Ammon's horn (tissue), 1 donor: ENCODE measurements at places on chromosomes 5 and 9.

DNA sequence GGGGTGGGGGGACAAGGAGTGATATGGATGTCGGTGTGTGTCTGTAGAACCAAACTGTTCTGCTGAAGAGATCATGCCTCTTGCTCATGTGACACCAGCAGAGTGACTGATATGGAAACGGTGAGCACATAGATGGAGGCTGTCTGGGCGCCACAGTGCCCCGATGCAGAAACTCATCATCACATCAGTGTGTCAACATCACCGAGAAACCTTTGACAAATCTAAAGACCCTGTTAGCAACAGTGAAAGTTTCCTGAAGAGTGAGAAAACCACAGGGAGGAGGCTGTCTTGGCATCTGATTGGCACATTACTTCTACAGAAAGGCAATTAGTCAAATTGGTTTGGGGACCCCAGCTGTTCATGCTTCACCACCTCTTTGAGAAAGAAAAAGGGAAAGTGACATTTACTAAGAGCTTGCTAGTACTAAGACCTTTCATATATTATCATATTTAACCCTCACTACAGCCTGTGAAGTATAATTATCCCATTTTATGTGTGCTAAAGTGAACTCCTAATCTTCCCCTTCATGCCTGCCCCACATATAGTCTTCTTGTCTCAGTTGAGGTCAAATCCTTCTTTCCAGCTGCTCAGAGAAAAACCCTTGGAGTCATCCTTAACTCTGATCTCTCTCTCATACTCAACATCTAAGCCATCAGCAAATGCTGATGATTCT lies 25.6 kb downstream of the CSF2 start:
- no peak for DNase-seq

- no peak for DNase-seq
Measured at GRCh38 chr5:78660401-78660800, 11.8 kb upstream of the LHFPL2 start.

- DNase-seq, result peak; percentile 32
Measured at GRCh38 chr9:110115341-110115820, 92.6 kb downstream of the C9orf152 start.

DNA sequence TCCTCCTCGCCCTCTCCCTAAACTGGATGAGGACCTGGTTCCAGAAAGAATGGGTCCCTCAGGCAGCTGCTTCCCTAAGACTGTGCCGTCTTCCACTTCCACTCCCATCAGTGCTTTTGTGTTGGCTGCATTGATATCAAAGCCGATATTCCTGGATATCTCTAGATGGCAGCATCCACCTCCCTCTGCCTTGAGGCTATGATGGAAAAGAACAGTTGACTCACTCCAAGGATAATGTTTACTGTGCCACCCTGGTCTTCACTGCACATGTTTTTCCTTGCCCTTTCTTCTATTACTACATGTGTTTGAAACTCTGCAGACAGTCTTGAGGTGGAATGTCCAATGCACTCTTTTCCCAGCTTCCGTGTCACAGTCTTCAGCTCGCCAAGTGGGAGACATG lies 211.6 kb downstream of the MAST4 start:
- peak; percentile 83 for DNase-seq

- peak; percentile 50 for DNase-seq
Measured at GRCh38 chr5:110757118-110757729, 18.4 kb downstream of the SLC25A46 start.

GRCh38 chr5:38404667-38405276 lies 146.4 kb downstream of the EGFLAM start:
- DNase-seq, result no peak

DNA sequence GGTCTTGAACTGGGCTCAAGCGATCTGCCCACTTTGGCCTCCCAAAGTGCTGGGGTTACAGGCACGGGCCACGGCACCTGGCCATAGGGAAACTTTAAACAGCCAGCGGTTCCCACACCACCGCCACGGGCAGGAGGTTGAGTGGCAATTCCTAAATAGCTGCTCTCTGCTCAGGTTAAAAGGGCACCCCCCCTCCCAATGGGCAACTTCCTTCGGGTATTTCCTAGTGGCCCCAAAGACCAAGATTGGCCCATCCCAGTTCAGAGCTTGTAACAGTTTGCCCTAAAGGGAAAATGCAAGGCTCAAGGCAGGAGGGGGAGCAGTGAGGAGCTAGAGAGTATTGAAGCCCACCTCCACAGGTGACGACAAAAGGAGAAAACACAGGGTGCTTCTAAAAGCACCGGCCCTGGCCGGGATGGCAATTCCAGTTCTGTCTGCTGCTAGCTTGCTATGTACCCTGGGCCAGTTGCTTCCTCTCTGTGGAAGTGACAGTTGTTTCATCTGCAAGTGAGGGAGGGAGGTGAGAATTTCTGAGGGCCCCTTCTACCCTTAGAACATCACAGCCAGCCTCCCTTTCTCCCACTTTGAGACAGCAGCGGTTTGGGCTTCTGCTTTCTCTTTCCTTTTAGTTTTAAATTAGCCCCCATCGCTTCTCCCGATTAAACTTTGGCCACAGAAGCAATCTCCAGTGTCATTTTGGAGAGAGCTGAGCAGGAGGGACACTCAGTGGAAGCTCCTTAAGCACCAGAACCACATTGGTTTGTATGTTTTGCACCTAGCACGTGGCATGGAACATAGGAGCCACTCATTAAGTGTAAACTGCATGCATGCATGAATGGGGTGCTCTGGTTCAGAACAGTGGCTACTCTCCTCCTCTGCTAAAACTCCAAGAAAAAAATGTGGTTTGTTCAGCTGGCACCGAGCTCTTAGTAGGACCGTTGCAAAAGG lies 17.3 kb upstream of the TNIP1 start:
- peak; percentile 37 for DNase-seq

GRCh38 chr5:101517795-101518194 lies 614.7 kb upstream of the ST8SIA4 start:
- DNase-seq, result no peak

DNA sequence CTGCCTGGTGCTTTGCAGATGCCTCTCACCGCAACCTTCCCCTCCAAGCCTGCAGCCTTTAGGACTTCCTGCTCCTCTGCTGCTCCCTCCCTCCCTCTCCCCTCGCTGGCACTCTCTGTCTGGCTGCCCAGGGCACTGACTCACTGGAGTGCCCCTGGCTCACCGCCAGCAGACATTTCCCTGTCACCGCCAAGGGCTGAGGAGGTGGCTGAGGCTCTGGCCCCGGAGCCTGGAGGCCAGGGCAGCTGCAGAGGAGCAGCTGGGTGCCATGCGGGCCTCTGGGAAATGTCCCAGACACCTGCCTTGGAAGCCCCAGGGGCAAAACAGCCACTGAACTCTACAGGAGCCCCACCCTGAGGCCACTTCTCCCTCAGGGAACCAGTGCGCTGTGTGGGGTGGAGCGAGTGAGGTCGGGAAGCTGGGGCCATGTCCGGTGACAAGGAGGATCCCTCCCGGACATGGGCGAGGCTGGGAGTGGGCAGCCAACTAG lies 53.4 kb downstream of the TENT4A start:
- peak; percentile 79 for DNase-seq

GRCh38 chr5:119301906-119302305 lies 53.9 kb upstream of the TNFAIP8 start:
- DNase-seq, result no peak

GRCh38 chr5:77849308-77849900 lies 73.3 kb upstream of the TBCA start:
- no peak for DNase-seq

- no peak for DNase-seq
Measured at GRCh38 chr9:112043423-112043822, 131.7 kb downstream of the SUSD1 start.

GRCh38 chr9:134554373-134555093 lies 87.1 kb upstream of the COL5A1 start:
- DNase-seq, result no peak

- no peak for DNase-seq
Measured at GRCh38 chr5:80695666-80696065, 40.9 kb upstream of the DHFR start.

GRCh38 chr5:102858808-102859207 lies 103.7 kb downstream of the PAM start:
- DNase-seq, result no peak

GRCh38 chr5:119382169-119382568 lies 26.4 kb downstream of the TNFAIP8 start:
- DNase-seq, result no peak

GRCh38 chr9:77751341-77752091 lies 103.4 kb upstream of the GNA14 start:
- DNase-seq, result peak; percentile 86

DNA sequence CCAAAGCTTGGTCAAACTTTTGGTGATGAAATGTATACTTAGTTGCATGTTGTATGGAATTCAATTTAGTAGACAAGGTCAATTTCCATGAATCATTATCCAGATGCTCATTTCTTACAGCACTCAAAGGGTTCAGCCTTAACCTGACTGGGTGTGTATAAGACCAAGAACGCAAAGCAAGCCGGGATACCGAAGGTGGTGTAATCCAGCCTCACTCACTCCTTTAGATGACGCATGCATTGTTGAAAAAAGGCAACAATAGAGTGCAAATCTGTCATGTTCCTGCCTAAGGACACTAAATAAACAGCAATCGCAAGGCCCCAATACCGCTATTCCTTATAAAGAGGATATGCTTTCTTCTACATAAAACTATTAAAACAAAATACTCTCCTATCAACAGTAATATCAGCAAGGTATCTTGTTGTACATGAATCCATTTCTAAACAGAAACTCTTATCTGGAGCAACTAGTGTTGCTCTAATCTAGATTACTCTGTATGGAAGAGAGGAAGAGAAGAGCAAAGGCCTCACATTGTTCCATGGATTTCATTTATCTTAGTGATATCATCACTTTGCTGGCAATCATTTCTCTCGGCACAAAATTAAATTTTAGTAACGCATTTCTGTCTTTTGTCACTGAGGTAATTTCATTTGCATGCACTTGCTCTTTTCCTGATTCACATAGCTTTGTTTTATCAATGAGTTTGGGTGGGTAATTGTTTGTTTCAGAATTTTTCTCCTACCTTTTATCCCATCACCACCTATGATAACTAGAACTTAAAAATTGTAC lies 96.2 kb downstream of the PLK2 start:
- no peak for DNase-seq

DNA sequence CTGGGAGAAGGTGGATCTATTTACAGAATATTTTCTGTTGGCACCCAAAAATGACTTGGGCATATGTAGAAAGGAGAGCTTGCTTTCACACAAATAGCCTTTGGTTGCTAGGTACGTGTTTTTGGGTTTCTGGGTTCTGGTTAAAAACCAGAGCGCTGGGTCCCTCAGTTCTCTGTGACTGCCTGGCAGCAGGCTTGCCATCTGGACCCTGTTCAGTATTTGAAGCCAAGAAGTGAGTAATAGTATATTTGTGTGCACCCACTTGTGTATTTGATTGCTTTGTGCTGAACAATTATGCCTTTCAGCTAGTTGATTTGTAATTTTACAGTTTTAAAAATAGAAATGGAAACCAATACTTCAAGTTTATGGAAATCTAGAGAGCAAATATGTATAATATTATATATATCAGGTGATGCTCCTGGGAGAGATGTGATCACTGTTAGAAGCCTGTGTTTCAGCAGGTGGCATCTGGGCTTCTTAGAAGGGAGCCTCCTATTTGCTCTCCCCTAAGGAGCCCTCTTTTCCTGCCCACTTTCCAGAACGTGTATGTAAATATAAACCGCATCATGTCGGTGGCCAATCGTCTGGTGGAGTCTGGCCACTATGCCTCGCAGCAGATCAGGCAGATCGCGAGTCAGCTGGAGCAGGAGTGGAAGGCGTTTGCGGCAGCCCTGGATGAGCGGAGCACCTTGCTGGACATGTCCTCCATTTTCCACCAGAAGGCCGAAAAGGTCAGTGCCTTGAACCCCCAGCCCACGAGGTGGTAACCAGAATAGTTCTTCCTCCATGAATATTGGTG lies 153.6 kb downstream of the TRIO start:
- DNase-seq, result peak; percentile 84

DNA sequence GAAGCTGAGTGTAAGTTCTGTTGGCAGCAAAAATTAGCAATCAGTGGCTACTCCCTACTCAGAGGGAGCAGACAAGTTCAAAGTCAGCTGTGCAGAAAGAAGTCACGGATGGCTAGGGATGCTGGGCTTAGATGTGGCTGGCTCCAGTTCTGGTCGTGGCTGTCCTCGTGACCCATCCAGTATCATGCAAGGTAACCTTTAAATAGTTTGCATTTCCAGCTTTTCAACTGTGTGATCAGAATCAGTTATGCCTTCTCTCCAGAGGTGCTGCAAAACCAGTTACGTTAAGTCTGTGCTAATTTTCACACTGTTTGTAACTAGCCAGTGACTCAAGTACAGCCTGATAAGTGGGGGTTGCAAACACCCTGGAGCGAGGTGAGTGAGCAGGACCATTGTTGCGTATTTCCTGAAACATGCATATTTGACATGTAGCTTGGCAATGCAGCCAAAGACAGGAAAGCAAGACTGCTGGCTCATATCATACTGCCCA lies 302.4 kb downstream of the ATPSCKMT start:
- no peak for DNase-seq

- no peak for DNase-seq
Measured at GRCh38 chr9:114281473-114282103, 41.3 kb upstream of the ORM1 start.

- DNase-seq, result no peak
Measured at GRCh38 chr5:164748861-164749260, 1243.4 kb downstream of the MAT2B start.

DNA sequence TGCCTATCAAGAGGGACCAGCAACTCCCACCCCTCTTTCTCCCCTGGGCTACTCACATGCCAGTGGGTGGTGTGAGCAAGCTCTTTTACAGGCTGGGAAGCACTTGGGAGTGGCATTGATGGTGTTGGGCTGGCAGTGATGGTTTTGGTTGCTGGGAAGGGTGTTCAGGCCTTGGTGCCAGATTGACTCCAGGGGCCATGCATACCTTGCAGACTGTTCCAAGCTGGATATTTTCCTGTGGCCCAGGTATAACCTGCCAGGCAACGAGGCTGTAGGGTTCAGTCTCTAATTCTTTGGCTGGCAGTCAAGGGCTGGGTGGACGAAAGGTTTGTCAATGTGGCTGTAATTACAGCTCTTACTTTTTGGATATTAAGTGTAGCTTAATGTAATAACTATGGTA lies 177.3 kb downstream of the MACROH2A1 start:
- DNase-seq, result no peak

DNA sequence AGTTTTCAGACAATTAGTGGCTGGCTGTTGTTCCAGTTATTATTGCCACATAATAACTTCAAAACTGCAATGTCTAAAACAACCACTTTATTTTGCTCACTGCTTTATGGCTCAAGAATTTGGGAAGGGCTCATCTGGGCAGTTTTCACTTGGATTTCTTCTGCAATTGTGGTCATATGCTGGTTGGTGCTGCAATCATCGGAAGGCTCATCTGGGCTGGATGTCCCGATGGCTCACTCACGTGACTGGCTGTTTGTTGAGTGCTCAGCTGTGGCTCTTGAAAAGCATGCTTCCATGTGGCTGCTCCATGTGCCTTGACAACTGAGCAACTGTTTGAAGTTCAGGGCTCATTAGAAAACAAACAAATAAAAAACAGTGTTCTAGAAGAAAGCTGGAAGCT lies 1032.5 kb downstream of the DTWD2 start:
- DNase-seq, result no peak

DNA sequence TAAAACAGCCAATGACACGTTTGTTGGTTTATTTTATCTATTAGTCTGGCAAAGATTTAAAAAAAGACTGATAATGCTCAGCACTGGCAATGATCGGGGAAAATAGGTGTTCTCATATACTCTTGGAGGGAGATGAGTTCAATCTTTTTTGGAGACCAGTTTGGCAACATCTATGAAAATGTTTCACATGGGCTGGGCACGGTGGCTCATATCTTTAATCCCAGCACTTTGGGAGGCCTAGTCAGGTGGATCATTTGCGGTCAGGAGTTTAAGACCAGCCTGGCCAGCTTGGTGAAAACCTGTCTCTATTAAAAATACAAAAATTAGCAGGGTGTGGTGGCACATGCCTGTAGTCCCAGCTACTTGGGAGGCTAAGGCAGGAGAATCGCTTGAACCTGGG lies 6.8 kb upstream of the ANKRD31 start:
- no peak for DNase-seq
